Spinal cord (tissue), 10 donors: ENCODE measurements at places on chromosomes 4 and X. TPM values are rescaled to one million over a fixed set of nuclear protein-coding genes. Genes with fewer than 3 reads are reported as not detected.

GLRA2 gene
- polyA plus RNA-seq = 53.7 TPM

TMSB15C gene
- 22.4 TPM for polyA plus RNA-seq

TMPRSS11D gene
- not detected for polyA plus RNA-seq

DGKK gene
- 17.7 TPM for polyA plus RNA-seq
